ENCODE measurements at places on chromosomes 5 and 9. TPM values are rescaled to one million over a fixed set of nuclear protein-coding genes. Genes with fewer than 3 reads are reported as not detected.

Gene SLC6A18
- not detected for total RNA-seq

DNA sequence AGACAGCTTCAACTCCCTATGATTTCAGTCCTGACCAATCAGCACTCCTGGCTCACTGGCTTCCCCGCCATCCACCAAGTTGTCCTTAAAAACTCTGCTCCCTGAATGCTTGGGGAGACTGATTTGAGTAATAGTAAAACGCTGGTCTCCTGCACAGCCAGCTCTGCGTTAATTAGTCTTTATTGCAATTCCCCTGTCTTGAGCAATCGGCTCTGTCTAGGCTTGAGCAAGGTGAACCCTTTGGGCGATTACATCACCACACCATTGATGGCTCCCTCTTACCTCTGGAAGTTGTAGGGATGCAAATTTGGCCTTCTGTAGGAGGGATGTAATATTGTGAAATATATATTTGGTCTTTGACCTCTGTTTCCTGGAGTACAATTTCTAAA lies 2.9 kb upstream of the SLC23A1 start:
- no peak for DNase-seq

Gene ADAMTS2
- total RNA-seq = 25.8 TPM

Gene OBP2B
- total RNA-seq = not detected

DNA sequence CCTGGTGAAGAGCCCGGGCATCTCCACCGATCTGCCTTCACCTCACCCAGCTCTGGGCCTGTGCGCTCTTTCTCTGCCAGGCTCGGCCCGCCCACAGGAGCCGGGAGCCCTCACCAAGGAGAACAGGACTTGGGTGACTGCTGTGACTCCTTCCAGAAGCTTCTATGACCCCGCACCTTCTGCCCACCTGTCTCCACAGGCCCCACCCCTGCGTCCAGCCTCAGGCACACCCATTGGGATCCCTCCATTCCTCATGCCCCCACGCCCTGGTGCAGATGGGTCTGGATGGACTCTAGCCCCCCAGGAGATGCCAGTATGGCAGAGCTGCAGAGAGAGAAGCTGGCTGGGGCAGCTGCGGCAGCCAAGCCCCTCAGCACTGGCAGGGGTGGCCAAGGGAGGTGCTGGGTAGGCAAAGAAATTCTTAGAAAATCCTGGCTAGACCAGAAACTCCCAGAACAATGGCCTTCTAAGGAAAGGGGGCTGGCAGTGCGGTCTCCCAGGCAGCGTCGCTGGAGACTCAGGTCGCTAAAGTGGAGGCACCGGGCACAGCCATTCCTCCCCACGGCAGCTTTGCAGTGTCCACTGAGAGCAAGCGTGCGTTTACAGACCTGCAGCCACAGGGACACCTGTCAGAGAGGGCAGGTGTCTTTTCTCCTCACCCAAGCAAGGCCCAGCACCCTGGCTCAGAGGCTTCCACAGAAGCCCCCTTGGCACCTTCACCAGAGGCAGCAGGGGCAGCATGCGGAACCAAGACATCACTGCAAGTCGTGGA lies 17.3 kb downstream of the LPCAT1 start:
- no peak for DNase-seq

- DNase-seq = no peak
Observed at GRCh38 chr5:139837711-139838380, 42.2 kb downstream of the PSD2 start.
